T follicular helper cell (primary cell): ENCODE measurements at places on chromosomes 1 and 21.

DNA sequence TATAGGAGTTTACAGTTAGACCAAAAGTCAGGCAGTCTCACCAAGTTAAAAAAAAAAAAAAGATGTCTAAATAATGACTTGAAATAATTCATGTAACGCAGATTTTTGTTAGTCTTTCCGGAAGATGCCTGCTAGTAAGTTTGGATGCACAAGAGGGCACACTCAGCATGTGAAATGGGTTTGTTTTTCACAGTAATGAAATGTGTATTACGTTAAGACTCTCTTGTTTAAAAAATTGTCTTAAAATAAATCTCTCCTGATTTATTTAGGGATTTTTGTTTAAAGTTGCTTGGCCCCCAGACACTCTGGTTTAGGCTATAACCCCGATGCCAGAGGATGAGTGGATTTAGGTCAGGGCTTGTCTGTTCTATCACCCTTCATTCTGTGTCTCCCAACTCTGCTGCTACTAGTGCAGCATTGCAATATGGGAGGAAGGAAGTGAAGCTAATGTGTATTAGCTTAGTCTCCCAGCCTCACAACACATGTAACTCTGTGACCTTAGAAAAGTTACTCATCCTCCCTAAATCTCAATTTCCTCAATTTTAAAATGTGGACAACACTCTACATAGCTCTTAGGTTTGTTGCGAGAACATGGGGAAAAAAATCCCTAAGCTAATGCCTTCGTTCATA is 25.7 kb downstream of the CTH start:
- no peak for DNase-seq

- DNase-seq: no peak
Observed at GRCh38 chr1:115912116-115912515, 64.2 kb upstream of the SLC22A15 start.

DNA sequence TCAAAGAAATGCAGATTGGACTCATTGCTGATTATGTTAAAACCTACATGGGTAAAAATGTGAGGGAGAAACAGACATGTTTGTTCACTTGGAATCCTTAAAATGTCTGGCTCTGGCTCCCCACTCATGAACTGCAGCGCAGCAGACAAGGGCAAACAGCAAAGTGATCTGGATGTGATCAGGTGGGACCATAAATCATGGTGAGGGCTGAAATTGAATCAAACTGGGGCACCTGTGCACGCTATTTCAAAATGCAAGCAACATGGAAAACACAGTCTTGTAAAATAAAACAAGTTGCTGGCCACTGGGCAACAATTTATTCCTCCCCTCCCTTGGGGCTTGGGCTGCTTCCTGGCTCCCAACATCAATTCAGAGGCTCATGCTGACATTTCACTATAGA is 373.4 kb downstream of the SEC16B start:
- no peak for DNase-seq

DNA sequence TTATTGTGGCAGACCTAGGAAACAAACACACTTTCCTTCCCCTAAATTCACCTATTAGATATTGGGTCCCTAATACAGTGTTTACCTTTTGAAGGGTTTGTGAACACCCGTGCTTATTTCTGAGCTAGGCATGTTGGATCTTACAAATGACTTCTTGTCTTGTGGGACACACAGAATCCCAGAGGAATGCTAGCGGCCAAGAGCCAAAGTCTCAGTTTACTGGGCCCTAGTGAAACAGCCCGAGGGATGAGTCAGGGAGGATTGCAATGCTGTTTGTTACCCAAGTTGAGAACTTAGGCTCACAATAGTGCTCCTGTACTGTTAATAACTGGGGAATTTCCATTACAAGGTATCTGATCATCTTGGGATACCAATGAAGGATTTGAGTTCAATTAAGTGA is 100.1 kb upstream of the AKT3 start:
- DNase-seq: no peak

- DNase-seq: no peak
Observed at GRCh38 chr1:88976235-88976634, 16.2 kb downstream of the KYAT3 start.

- no peak for DNase-seq
Observed at GRCh38 chr1:12402159-12402673, 172.4 kb downstream of the VPS13D start.

DNA sequence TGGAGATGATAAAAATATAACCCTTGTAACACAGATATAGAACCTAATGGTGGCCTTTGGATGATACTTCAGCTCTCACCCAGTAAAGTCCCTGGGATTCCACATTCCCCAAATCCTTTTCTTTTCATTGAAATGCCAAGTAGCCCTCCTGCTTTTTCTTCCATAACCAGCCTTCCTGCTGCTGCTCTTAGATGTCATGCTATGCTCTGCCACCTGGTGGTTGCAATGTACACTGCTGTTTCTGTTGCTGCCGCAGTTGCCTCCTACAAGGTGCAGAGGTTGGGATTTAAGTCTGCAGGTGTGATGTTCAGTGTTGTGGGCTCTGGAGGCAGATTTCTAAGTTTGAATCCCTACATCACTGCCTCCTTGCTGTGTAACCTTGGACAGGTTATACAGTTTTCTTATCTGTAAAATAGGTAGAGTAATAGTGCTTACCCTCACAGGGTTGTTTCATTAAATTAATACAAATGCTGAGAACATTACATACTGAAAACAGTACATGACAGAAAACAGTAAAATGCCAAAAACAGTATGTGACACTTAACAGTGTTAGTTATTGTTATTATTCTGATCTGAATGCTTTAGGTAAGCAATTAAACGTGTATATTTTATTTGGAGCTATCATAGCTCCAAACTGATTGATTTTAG is 64.3 kb downstream of the CAMSAP2 start:
- peak; percentile 63 for DNase-seq

- no peak for DNase-seq
Observed at GRCh38 chr1:47478090-47478489, 40.2 kb downstream of the FOXD2 start.

DNA sequence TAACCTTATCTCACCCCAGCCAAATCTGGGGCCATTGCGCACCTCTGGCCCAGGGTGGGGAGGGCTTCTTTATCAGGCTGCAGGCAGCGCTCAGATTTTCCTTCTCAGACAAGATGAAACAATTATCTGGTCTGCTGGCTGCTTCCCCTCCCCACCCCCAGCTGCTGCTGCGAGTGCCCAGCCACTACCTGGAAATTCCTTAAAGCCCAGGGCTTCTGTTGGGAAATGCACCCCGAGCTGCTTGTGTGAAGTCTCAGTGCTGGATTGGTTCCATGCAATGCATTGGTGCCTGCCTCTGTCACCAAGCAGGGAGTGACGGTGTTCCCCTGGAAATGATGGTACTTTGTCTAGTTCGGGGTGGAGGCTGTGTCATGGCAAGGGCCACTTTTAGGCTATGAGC is 18.5 kb upstream of the ACTL8 start:
- DNase-seq: no peak

GRCh38 chr1:155022136-155022926 is 11.2 kb downstream of the DCST2 start:
- no peak for DNase-seq

DNA sequence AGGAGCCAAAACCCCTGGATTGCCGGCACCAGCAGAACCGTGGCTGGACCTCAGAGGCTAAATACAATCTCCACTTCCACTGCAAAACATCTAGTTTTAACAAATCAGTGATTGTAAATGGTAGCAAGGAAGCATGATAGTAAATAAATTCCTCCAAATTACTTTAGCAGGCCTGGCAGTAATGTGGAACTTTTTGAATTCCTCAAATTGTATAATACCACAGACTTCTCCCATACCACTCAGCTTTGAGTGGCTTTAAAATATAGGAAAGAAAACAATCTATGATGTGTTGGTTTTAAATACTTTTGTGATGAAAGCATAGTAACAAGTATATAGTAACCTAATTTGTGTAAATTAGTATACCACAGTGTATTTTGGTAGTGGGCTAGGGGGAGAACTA is 34.1 kb downstream of the NIBAN1 start:
- DNase-seq: no peak

DNA sequence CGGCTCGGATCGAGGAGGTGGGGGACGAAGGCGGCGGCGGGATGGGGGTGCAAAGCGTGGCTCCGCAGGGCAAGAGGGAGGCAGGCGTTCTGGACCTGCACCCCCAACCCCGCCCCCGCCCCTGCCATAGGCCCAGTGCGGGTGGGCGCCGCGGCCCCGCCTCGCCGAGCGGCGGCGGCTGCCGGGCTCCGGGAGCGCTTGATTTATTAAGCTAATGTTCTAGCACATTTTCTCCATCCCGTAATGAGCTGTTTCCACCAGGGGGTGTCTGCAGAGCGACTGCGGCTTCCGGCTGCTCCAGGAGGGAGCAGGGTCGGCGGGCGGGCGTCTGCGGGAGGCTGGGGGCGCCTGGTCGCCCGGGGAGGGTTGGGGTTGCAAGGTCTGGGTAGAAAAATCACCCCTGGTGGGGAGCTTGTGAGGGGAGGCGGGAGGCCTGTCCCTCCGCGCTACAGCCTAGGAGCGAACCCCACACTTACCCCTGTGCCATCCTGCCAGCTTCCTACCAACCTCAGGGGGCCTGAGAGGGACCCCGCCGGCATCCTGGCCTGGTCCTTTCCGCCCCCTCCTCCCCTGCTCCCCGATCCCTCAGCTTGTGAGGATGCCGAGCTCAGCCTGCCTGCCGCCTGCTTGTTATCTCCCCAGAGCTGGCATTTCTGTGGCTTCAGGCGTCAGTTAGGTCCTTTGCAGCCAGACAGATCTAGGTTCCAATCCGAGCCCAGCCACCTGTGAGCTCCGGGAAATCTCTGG is 48.5 kb upstream of the ACOT11 start:
- no peak for DNase-seq

GRCh38 chr1:14498839-14499238 is 99.6 kb upstream of the KAZN start:
- DNase-seq: no peak

DNA sequence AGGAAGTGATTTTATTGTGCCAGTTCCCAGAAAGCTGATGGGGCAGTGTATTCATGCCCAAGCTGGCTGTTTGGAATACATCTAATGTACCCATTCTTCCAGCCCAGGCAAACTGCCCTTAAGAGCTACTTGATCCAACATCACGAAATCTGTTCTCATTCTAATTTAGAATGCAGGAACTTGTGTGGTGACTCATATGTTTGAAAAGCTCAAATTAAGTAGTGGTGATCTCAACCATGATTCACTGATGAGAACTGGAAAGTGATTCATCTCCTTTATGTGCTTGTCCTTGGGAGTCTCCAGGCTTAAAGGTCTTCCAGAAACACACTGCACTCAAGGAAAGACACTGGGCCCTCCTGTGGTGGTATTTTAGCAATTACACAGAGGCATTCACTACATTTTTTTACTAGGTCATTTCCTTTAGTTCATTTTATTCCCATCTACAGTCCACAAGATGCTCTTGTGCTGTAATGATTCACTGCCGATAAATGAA is 65.4 kb downstream of the RPE65 start:
- DNase-seq: no peak

DNA sequence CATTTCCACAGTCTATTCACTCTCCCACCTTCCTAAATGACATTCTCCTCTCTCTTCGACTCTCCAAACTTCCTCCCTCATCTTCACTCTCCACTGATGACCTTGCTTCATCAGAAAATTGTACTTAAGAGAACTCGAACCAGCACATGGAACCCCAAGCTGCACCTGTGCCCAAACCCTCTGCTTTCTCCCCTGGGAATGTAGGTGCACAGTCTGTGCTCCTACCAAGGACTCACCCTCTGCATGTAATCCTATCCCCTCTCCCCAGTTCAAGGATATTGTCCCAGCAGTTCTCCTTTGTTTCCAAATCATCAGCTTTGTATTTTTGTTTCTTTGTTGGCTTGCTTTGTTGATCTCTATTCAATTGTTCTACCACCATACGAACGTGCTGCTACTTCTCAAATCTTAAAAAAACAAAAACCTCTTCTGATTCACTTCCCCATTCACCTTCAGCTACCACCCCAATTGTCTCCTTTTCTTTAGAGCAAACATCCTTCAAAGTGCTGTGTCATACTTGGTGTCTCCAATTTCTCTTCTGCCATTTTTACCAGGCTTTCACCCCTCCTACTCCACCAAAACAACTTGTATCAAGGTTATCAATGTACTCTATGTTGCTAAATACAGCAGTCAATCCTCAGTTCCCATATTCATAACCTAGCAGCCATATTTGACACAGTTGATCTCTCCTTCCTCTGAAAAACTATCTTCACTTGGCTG is 26.8 kb downstream of the RAB3B start:
- no peak for DNase-seq

DNA sequence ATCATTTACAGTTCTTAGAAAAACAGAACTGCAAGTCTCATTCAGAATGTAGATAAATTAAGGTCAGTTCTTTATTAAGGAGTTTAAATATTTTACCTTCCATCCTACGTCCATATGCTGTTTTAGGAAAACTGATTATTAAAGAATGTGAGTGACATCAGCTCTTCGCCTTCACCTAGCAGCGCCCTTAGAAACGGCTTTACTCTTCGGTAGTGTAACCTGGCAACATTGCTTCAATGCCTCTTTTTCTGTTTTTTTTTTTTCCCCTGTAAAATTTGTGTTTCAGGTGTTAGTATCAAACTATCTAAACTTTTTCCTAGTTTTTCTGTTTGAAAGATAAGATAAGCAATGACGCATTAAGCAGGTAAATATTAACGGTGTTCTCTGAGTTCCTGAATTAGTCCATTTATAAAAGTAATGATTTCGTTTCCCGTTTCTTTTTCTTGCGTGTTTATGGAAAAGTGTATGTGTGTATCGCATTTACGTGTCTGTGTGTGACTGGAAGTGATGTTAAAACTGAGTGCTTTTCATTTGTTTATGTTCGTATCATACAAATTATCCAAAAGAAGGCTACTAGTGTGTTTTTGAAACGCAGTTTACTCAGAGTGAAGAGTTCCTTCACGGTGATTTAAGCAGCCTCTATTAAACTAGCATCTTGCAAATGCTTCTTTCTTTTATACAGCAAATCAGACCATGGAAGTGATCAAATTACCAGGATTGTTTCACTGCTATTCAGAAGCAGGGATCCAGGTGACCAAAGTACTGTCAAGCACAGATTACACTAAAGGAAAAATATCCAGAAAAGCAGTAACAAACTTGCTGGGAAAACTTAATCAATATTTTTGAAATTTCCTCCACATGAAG is 139.0 kb downstream of the SDCCAG8 start:
- no peak for DNase-seq

GRCh38 chr1:116404699-116405098 is 31.7 kb downstream of the ATP1A1 start:
- DNase-seq: no peak

DNA sequence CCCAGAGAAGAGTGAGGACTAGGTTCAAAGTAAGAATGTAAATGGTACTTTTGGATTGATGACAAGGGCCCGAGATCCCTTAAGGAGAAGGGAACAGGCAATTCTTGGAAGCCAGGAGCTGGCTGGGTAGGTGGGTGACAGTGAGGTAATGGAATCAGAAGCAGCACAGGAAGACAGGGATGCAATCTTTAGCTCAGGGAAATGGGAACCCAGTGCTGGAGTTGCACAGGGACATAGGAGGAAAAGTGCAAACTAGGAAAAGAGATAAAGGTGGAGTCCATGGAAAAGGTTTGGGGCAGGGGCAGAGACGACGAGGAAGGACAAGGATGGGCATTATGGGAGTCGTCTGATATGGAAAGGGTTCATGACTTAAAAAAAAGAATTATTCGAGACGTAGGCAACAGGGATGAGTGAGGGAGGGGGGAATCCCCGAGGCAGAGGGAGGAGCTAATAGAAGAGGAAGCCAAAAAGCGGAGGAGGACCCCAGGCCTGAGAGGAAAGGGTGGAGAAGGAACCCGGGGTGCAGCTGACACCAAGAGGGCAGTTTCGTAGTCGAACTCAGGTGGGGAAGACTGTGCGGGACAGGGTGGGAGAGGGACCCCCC is 495 bp downstream of the PI4KB start:
- peak; percentile 25 for DNase-seq

GRCh38 chr1:119368554-119368953 is at the start of gene HAO2:
HAO2 (plus strand) TSS chr1:119368785; CDS start chr1:119381086, 12,301 bp downstream.
- DNase-seq: no peak

- DNase-seq: no peak
Observed at GRCh38 chr1:27400082-27400962, 7.9 kb downstream of the GPR3 start.
